ENCODE measurements at places on chromosomes 4 and X.

- no peak for DNase-seq
These were observed 62.2 kb downstream of the ANXA3 start for GRCh38 chr4:78613522-78614321.

GRCh38 chrX:53939127-53939526 is 105.1 kb downstream of the PHF8 start:
- DNase-seq, result no peak

DNA sequence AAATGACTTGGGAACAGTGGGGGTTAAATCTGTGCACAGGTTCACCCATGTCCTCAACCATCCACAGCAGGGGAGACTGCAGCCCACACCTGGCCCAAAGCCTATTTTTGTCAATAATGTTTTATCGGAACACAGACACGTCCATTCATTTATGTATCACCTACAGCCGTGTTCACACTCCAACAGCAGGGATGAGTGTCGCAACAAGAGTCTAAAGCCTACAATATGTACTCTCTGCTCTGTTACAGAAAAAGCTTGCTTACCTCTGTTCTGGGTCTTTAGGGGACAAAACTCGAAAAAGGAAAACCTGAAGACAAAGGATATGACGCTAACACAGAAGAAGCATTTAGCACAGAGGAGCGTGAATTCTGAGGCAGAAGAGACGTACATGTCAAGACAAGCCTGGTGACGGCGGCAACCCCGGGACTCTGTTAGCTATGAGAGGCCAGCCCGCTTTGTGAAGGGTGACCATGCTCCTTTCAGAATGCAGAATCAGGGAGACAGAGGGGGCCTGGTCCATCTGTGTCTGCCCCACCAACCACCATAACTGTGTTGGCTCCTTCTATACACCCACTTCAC is 45.5 kb downstream of the AFAP1 start:
- no peak for DNase-seq

- DNase-seq, result no peak
These were observed 95.6 kb downstream of the MAPK10 start for GRCh38 chr4:86264241-86264640.

DNA sequence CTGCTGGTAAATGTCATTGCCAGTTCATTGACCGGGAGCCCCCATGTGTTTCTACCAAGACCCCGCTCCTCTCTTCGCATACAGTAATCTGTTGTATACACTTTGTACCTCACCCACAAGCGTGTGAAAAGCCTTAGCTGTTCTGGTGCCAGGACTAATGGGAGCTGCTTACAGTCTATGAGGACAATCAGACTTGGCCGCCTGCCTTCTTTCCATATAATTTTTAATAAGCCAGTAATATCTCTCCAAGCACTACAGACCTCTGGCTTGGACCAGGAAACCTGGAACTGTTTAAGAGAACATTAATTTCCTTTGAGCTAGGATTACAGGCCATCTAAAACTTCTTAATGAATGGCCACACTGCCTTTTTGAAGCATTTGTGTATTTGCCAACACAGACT is 149.7 kb upstream of the MSX1 start:
- no peak for DNase-seq

DNA sequence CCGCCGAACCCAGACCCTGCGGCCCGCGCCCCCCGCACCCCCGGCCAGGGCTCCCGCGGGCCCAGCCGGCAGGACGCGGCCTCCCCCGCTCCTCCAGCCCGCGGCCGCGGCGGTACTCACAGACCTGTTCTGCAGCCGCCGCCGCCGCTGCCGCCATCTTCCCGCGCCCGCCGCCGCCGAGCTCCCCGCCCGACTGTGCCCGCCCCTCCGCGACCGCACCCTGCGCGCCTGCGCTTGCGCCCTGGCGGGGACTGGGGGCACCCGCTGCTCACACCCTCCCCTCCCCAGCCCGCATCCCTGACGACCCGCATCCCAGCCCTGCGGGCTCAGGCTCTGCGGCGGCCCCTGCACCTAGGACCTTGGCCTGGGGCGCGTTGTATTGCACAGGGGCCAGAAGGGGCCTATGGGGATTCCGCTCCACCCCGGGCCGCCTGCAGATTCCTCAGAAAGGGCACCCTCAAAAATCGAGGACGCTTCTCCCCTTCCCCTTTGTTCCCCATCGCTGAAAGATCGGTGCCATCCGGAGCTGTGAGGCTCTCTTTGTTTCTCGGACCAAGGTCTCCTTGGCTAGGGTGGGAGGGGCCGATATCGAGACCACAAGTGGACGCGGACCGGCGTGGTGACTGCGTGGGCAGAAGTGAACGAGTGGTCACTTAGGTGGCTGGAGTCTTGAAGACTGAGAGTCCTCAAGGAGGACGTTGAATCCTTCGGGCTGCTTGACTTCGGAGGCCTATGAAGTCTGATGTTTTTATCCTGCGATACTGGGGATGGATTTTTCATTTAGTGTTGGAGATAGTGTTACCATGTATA is at the start of gene SGCB:
Gene SGCB, minus strand, starts transcription at position 197 of the 810 bp plus-strand sequence. Its CDS starts 40 bp downstream, at position 157.
- no peak for DNase-seq

DNA sequence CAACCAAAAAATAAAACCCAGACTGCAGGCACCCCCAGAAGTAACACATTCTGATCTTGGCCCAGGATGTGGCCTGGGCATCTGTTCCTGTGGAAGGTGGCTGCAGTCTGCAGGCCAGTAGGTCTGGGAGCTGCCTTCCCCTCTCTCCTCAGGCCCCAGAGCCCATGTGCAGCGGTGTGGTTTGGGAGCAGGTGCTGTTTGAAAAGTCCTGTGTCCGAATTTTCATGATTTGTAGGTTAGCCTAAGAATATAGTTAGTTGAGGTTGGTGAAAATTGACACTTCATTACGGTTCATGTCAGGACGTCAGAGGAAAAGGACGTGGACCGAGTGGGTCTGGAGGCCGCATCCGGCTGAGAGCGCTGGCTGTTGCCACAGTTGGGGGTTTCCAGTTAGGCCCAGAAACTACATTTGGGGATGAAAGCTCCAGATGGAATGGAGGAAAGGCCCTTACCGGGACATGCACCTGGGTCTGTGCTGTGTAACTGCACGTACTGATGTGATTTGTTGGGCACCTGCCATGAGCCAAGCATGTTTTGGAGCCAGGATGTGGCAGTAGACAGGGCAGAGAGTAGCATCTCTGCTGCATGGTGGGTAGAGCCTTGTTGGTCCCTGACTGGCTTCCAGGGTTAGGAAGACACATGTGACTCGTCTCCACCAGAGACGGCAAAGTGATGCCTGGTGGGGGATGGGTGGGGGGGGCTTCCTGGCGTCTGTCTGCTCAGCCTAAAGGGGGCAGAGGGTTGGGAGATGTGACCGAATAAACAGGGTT is 21.7 kb upstream of the HGFAC start:
- DNase-seq, result no peak

DNA sequence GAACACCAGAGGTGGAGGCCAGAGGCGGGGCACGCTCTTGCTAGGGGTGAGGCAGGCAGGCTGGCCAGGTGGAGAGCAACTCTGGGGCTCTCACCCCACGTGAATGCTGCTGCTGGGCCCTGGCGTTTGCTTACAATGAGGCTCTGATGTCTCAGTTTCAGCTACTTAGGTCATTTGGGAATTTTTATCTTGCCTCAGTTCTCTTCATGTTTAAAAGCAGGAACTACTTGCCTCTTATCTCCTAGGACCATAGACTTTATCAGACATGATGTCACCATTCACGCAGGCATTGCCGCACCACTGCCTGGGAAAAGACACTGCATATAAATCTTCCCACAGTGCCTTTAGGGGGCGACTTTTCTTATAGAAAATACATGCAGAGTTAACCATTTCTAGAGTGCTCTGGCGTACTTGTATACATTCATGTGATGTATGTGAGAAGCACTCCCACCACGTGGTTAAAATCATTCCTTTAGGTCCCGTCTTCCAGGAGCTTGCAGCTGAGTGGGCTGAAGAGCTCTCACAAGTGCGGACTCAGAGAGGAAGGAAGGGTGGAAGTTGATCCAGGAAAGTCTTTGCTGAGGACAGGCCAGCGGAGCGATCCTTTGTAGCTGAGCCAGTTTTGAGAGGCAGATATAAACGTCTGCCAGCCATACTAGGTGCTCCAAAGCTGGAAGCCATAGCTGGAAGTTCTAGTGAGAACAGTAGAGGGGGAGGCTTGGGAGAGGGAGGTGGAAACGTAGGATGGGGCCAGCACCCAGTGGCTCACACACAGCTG is 84.3 kb upstream of the CLDN34 start:
- no peak for DNase-seq

DNA sequence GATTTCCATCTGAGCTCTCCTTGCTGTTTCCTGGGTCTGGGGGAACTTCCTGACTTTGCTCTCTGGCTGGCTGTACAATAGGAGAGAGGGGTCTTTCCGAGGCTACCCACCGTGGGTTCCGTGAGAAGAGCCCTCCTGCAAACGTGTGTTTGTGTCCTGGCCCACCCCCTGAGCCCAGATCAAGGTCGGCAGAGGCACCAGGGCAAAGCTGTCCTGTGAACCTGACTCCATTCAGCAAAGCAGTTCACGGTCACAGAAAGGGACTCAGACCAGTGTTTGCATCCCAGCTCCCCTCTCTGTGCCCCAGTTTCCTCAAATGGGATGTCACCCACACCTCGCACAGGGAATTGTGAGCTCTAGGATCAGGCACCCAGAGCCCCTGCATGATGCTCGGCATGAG is 97.3 kb upstream of the PSAPL1 start:
- no peak for DNase-seq

- DNase-seq, result no peak
These were observed 52.6 kb upstream of the DCTD start for GRCh38 chr4:182969651-182970279.

DNA sequence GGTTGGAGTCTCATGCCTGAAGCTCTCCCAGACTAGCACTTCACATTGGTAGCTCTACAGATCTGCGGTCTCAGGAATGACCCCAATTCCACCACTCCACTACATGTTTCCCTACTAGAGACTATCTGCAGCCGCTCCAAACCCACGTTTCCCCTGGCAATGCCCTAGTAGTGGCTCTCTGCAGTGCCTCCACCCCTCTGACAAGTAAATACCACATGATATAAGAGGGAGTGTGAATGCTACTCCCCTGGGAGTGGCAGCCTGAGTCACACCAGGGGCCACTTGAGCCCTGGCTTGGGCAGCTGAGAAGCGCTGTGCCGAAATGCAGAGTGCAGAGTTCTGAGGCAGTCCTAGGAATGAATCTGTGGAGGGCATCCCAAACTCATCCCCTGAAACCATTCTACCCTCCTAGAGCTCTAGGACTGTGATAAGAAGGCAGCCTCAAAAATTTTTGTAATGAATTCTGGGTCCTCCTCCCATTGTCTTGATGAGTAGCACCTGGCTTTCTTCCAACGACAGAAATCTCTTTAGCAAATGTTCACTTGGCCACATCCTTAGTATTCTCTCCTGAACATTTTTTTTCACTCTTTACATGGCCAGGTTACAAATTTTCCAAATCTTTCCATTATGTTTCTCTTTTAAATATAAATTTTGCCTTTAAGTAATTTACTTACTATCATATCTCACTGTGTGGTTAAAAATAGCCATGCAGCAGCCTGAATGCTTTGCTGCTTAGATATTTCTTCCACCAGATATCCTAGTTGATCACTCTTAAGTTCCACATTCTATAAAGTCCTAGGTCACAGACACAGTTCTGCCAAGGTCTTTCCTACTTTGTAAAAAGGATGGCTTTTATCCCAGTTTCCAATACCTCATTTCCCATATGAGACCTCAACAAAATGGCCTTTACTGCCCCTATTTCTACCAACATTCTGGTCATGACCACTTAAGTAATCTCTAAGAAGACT is 160.2 kb upstream of the CPEB2 start:
- no peak for DNase-seq

GRCh38 chr4:42066402-42066801 is 76.1 kb downstream of the SLC30A9 start:
- DNase-seq, result no peak

- no peak for DNase-seq
These were observed 59.1 kb downstream of the SCD5 start for GRCh38 chr4:82739287-82740190.

GRCh38 chr4:136528131-136528530 is 1004.2 kb downstream of the PCDH18 start:
- DNase-seq, result no peak

GRCh38 chrX:42465821-42466220 is 312.1 kb downstream of the PPP1R2C start:
- no peak for DNase-seq

- DNase-seq, result no peak
These were observed 123.8 kb upstream of the TEX13D start for GRCh38 chrX:124208660-124209059.

- peak; percentile 30 for DNase-seq
These were observed 186.8 kb downstream of the TMA16 start for GRCh38 chr4:163681208-163681821.

DNA sequence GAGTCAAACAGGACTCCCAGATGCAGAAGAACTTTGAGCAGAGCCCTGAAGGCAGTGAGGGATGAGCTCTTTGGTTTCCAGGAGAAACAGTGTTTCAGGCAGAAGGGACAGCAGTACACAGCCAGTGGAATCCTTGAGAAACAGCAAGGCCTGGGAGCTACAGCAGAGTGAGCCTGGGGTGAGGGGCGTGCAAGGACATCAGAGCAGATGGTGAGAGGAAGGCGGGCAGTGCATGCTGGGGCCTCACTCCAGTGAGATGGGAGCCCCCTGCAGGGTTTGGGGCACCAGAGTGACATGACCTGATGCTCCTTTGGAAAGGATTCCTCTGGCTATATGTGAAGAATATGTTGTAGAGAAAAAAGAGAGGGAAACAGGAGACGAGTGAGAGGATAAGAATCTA is 98.1 kb upstream of the EGFL6 start:
- no peak for DNase-seq

GRCh38 chr4:109207061-109207460 is 95.4 kb downstream of the COL25A1 start:
- no peak for DNase-seq

All from iPS DF 19.7 (cell line).